Subcutaneous preadipocyte (primary cell): ENCODE measurements at places on chromosomes 5 and 9. TPM values are rescaled to one million over a fixed set of nuclear protein-coding genes. Genes with fewer than 3 reads are reported as not detected.

Gene SLC46A2
- total RNA-seq = not detected in 2 replicates

Gene DOK3
- 1.1 and 1.4 TPM in 2 replicates for total RNA-seq

Gene ECM2
- total RNA-seq = 2.0 and 3.3 TPM in 2 replicates

Gene LRRC19
- not detected in 2 replicates for total RNA-seq

Gene SERF1A
- 4.4 and 6.6 TPM in 2 replicates for total RNA-seq

Gene TRIP13
- 29.8 and 51.0 TPM in 2 replicates for total RNA-seq

Gene CATSPER3
- total RNA-seq = under 0.01 TPM in 1 of 2 replicates, not detected in the other

Gene FOXD4L4
- 0.20 TPM in 1 of 2 replicates, not detected in the other for total RNA-seq

Gene C9
- total RNA-seq = not detected in 2 replicates

Gene HMMR
- 44.8 and 60.4 TPM in 2 replicates for total RNA-seq
